ENCODE measurements at places on chromosomes 11 and 22.

DNA sequence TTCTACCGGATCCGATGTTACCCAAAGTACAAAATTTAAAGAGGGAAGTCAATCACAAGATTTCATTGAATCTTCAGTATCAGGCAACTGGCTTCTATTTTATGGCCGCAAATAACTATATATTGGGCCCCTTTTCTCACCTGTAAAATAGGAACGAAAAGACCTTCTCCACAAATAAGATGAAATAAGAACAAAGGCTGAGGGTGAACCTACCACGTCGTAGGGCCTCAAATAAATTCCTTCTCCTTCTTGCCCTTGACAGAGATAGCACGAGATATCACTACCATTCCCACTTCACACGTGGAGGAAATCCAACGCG, 794 bp upstream of the EMSY start:
- no peak for DNase-seq

GRCh38 chr11:68750195-68751003, 921 bp downstream of the TESMIN start:
- no peak for DNase-seq

- DNase-seq, result peak; percentile 68
Observed at GRCh38 chr11:66022401-66023185, 3.7 kb downstream of the CATSPER1 start.

DNA sequence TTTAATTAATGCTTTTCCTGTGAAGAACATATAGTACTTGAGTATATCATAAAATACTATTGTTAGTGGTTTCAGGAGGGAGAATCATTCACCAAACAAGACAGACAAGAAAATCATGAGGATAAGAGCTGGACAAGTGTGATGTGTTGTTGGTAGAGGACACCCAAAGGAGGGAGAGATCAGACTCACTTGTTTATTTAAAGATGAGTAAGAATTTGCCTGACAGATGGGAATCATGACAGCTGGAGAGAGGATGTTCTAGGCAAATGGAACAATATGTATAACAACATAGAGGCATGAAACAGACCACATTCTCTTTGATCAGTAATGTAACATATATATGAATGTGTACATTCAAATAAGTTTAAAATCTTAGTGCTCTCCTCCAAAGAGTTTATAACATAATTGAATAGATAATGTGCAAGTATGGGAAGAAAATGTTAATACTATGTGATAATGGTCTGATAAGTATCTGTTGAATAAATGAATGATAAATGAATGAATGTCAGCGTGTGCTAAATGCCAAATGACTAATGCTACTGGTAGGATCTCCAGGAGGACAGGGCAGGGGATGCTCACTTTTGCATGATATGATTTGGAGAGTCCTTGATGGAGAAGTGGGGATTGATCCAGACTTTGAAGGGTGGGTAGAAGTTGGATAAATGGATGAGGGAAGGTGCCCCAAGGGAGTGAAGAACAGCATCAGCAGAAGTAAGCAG, 228.9 kb upstream of the SORL1-AS1 start:
- no peak for DNase-seq

- DNase-seq, result no peak
Observed at GRCh38 chr11:133204158-133204557, 328.1 kb downstream of the OPCML start.

GRCh38 chr22:32204040-32204855, 625 bp downstream of the RFPL2 start:
- DNase-seq, result no peak

DNA sequence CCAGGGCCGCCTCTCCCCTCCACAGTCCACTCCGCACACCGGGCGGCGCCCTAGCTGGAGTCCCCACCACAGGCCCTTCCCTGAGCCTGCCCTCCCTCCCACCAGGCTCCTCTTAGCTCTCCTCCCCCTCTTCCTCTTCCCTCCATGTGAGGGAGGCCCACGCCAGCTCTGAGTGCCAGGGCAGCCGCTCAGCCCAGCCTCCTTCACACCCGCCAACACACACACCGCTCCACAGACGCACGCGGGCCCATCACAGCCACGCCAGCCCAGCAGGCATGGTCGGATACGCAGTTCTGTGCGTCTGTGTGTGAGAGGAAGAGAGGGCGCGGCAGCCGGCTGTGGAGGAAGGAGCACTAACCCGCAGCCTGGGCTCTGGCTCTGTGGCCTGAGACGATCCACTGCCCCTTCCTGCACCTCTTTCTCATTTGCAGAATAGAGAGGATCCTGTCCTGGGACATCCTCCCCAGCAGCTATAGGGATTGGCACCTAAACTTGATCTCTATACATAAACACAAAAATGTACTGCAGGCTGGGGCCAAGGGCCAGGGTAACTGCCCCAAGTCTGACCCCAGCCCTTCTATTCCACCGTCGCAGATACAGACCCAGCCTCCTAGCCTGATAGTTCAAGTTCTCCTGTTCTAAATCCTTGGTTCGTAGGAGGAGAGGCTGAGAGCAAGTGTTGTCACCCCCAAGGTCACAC, 3.5 kb downstream of the CHRM4 start:
- no peak for DNase-seq

- DNase-seq, result peak; percentile 18
Observed at GRCh38 chr11:63635762-63636465, 21.7 kb upstream of the PLAAT3 start.

DNA sequence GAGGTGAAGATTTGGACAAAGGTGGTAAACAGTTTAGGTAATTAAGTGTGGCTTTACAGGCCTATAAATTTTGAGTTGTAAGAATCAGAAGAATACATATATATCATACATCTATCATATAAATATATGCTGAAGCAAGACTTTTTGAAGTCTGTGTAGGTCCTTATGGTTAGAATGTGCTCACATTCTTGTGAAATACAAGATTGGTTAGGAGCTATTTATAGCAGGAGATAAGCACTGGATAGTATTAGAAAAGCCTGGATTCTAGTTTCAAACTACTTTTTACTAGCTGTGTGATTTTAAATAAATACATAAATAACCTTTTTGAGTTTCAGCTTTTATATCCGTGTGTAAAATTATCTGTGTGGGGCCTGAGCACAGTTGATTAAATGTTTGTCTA, 42.3 kb downstream of the ANKRD42 start:
- no peak for DNase-seq

GRCh38 chr11:35293035-35293434, 126.3 kb downstream of the SLC1A2 start:
- DNase-seq, result no peak

- DNase-seq, result no peak
Observed at GRCh38 chr11:111448414-111448813, 63.8 kb downstream of the BTG4 start.

- DNase-seq, result no peak
Observed at GRCh38 chr11:105574974-105575373, 34.9 kb upstream of the GRIA4 start.

GRCh38 chr11:71279916-71280645, 27.7 kb upstream of the SHANK2 start:
- DNase-seq, result no peak

- DNase-seq, result no peak
Observed at GRCh38 chr22:27815826-27816530, 14.4 kb upstream of the MN1 start.

- no peak for DNase-seq
Observed at GRCh38 chr11:1349327-1350041, 40.1 kb upstream of the TOLLIP start.

- peak; percentile 79 for DNase-seq
Observed at GRCh38 chr11:45110562-45110961, 35.9 kb upstream of the PRDM11 start.

GRCh38 chr11:95085117-95085816, 4.4 kb upstream of the ENDOD1 start:
- DNase-seq, result no peak

GRCh38 chr11:6911948-6912347, 8.9 kb upstream of the OR2D3 start:
- DNase-seq, result no peak

- DNase-seq, result no peak
Observed at GRCh38 chr22:45007391-45008185, 2.2 kb downstream of the PHF21B start.

DNA sequence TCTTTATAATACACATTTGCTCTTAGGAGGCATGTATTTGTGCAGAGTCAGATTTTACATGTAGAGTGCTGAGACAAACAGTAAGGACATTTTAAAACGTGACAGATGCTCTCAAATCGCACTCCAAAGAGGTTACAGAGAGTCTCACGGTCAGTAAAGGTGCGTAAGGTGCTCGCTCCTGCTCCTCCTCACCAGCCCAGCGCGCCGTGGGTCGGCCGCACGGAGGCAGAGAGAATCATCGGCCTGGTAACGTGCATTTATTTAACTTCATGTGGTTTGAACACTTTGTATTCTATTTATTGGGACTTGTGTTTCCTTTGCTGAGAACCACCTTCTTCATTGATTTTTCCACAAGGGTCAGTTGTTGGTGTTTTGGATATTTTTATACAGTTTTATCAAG, 900.1 kb downstream of the BRD1 start:
- no peak for DNase-seq

DNA sequence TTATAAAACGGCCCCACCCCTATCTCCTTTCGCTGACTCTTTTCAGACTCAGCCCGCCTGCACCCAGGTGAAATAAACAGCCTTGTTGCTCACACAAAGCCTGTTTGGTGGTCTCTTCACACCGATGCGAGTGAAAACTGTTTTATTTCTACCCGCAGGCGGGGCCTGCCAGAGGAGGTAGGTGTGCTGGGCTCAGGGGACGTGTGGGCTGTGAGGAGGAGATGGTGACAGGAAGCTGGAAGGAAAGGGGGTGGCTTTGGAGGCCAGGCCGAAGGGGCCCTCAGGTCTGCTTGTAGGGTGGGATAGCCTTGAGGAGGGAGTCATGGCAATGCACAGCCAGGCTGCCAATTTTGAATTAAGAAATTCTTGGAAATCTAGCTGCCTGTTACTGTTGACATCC, 21.3 kb upstream of the KRTAP5-7 start:
- DNase-seq, result no peak

DNA sequence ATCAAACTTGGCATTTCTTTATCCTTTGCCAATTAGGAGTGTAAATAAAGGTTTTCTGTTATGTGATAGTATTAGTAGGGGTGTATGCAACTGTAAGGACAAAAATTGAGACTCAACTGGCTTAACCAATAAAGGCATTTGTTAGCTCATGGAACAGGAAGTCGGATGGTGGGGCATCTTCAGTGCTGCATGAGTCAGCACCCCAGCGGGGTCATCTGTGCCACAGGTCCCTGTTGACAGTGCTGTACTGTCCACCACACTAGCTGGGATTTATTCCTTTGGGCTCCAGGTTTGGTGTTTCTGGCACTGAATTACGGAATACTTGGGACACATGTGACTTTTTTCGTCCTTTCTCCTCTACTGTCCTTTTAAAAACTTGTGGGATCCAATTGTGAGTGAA, 86.0 kb downstream of the PPP6R3 start:
- no peak for DNase-seq

DNA sequence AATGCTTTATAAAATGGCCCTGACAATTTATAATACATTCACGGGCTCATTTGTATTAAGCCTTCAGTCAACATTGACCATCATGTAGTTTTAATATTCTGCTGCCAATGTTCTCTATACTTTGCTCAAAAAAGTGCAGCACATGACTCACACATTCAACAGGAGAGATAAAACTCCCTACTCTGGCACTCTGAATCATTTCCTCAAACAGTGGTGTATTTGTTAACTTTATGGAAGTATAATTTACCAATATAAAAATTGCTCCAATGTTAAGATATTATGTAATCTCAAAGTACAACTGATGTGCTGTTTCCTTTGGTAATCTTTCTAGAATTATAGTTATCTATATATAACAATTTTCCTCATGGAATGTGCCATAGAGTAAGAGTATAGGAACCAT, 39.9 kb downstream of the MAML2 start:
- DNase-seq, result no peak

DNA sequence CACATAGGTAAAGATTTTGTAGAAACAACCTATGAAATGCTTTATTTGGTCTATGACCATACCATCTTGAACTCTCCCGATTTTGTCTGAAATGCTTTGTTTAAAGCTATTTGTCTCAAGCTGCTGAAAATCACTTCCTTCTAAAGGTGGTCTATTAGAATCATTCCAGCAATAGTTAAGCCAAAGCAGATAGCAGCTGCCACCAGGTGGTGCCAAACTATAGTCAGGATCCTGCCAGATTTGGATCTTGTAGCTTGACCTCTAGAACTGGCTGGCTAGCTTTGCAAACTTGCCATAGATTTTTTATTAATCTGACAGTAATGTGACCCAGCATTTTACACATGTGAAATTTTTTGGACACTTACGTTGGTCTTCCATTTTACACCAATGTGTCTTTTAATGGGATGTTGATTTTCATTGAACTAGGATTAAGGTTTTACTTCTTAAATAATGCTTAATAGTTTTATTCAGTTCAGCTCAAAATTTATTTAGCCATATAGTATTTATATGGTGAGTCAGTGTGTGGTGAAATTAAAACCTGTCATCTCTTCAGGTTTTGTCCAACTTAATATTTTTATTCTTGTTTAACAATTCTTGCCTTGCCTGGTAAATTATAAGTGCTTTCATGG, 19.7 kb downstream of the CTR9 start:
- peak; percentile 17 for DNase-seq

GRCh38 chr11:6991227-6991626, 28.9 kb downstream of the ZNF214 start:
- DNase-seq, result no peak

DNA sequence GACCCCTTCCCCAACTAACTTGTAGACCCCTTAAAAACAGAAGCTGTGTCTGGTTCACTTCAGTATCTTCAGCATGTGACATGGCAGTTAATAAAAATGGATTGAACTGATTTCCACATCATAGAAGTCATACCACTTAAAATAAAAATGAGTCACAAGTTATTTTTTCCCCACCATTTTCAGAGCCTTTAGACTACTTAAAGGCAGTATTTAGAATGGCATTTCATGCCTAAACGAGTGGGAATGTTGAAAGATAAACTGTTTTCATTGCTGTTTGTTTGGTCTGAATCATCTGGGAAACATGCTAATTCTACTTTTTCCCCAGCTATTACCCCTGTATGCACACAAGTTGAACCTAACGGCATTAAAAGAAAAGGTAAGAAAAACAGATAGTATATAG, 324.0 kb downstream of the RAB38 start:
- DNase-seq, result no peak

GRCh38 chr11:26790738-26791137, 68.9 kb upstream of the SLC5A12 start:
- DNase-seq, result no peak

DNA sequence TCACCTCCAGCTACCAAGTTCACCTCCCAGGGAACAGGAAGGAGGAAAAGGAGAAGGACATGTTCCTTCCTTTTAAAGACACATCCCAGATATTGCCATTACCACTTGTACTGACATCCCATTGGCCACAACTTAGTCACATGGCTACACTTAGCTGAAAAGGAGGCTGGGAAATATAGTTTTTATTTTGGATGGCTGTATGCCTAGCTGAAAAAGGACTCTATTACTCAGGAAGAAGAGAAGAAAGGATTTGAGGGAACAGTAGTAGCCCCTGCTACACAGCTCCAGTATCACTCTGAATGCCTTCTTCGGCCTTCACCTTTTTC, 2.1 kb upstream of the APOA5 start:
- no peak for DNase-seq

GRCh38 chr11:118652681-118653181, 26.7 kb downstream of the TREH start:
- no peak for DNase-seq

Measured in NCI-H345 (cell line).